Foreskin melanocyte (primary cell): ENCODE measurements at places on chromosomes 5 and 9.

GRCh38 chr5:91898019-91898418, 514.9 kb upstream of the ARRDC3 start:
- no peak for DNase-seq

GRCh38 chr5:119273391-119273839, 82.4 kb upstream of the TNFAIP8 start:
- no peak for DNase-seq

- no peak for DNase-seq
Observed at GRCh38 chr5:579211-579610, 32.9 kb upstream of the CEP72 start.

- DNase-seq: no peak
Observed at GRCh38 chr9:2125906-2126305, 110.8 kb downstream of the SMARCA2 start.

DNA sequence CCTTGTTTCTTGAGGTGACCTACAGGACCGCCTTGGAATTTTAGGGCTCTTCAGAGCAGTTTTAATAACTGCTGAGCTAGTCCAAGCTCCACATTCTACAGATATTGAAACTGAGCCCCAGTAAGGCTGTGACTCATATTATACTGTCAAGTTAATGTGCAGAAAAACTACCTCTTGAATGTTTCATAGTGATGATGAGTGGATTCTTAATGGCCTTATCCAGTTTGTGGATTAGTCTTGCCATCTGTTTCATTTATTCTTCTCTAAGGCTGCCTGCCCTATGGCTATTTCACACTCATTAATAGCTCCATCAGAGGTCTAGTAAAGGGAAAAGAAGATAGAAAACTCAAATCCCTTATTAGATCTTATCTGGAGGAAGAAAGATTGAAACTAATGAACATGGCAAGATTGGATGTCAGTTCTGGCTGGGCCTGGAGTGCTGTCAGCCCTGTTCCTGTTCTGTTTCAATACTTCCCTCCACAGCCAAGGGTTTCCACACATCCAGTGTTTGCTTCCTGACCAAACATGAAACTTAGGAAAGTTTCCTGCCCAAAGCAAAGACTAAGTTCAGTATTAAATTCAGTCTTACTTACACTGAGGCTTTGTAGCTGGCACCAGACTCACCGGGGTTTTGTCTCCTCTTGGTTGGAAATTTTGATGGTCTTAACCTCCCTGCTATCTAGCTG, 215.6 kb upstream of the DMAC1 start:
- DNase-seq: no peak

- no peak for DNase-seq
Observed at GRCh38 chr5:1497795-1498622, 25.8 kb downstream of the LPCAT1 start.

DNA sequence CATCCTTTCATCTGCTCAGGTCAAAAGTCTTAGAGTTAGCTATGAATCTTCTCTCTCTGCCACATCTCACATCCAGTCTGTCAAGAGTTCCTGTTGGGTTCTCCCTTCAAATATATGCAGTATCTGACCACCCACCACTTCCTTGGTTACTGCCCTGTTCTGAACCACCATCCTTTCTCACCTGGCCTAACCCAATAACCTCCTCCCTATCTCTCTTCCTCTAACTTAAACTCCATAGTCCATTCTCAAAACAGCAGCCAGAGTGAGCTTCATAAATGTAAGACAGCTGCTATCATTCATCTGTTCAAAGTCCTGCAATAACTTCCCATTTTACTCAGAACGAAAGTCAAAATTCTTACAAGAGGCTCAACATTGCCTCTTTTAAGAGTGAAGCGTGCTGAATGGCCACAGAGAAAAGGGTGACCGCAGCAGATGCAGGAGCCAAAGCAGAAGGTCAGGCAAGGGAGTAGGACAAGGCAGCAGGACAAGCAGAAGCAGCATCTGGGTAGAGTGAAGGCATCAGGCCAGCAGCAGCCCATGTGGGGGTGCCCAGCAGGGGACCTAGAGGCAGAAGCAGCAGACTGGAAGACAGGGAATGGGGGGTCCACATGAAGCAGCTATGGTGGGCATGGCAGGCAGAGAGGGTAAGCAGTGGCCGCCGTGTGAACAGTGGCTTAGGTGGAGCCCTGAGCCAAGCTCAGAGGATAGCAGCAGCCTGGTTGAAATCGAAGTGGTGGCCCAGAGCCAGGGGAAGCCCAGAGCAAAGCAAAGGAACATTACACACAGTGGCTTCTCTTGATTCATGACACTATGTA, 39.3 kb upstream of the CDC42SE2 start:
- no peak for DNase-seq

DNA sequence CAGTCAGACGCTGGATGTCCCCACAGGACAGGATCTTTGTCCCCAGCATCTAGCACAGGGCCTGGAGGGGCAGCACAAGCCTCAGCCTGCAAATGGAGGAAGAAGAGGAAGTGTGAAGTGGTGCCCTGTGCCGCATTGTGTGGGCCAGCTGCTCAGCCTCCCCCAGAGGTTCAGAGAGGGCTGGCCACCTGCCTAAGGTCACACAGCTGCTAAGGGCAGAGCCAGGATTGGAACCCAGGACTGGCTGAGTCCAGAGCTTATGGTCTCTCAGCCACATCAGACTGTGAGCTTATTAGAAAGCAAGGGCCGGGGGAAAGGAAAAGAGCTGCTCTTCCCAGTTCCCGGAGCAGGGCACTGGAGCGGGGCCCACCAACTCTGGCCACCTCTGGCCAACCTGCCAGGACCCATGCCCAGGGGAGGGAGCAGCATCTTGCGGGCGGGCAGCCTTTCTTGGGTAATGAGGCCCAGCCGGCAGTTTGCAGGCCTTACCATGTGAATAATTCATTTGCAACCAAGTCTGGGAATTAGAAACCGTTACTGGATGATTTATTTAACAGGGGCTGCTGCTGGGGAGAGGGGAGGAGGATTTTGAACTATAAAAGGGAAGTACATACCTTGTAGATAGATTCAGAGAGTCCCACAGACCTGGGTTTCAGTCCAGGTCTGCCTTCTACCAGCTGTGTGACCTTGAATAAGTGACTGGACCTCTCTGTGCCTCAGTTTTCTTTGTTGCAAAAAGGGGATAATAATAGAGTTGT, 11.6 kb upstream of the CRB2 start:
- DNase-seq: no peak

GRCh38 chr5:1185629-1186350, 15.6 kb upstream of the SLC6A19 start:
- no peak for DNase-seq

DNA sequence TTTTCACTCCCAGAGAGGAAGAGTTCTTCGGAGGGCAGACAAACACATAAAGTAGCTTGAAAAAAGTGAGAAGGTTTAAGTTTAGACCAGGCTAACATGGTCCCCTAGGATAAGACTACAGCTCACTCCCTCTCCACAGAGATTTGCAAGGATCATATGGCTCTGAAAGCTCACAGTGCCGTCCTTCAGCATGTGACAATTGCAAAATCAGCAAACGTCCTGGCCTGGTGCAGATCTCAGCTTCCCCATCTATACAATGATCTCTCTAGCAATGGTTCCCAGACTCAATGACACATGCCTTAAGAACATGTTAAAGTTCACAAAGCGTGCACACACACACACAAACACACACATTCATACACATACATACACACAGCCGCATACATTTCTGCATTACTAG, 327.6 kb downstream of the ACTL7B start:
- no peak for DNase-seq

DNA sequence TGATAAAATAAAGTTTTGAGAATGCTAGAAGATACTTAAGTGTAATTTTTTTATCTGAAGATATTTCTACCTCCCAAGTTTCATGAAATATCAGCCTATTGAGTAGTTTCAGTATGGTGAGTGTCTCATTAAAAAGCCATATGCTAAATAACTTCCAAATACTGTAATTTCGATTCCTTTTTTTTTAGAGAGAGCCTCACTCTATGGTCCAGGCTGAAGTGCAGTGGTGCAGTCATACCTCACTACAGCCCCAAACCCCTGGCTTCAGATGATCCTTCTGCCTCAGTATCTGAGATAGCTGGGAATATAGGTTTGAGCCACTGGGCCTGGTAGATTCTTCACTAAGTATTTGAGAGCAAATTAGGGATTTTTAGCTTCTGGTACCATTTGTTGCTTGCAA, 24.5 kb downstream of the CDC42SE2 start:
- DNase-seq: no peak
